ENCODE measurements at places on chromosomes 16 and 17. TPM values are rescaled to one million over a fixed set of nuclear protein-coding genes. Genes with fewer than 3 reads are reported as not detected.
A peak's percentile ranks its signal among the peaks of the same experiment; 100 is the strongest.

- DNase-seq = no peak
Observed at GRCh38 chr16:77767211-77767610, 21.2 kb upstream of the VAT1L start.

DNA sequence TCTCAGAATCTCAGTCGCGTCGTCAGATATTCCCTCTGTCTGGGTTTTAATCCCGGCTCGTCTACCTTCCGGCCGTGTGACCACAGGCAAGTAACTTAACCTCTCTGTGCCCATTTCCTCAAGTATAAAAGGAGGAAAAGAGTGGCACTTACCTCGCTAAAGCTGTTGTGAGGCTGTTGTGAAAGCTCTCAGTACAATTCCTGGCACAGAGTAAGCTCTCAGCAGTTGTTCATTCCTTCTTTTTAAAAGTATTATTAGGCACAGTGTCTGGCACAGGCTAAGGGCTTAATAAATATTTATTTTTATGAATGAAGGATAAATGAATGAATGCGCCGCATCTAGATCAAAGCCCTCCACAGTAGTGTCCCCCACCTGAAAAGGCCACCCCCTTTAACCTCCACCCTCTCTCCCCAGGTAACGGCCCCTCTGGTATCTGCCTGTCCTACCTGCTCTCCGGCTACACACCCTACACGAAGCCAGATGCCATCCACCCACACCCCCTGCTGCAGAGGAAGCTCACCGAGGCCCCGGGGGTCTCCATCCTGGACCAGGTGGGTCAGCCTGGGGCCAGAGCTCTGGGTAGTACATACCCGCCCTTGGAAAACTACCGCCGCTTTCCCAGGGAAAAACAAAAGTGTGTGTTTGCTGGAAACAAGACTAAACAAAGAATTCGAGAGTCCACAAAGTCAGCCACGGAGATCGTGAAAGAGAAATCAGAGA lies 6.0 kb downstream of the OSGIN1 start:
- no peak for DNase-seq

GRCh38 chr17:72618001-72618509 lies 474.4 kb downstream of the SLC39A11 start:
- DNase-seq = peak; percentile 99

PPY gene
- polyA plus RNA-seq = 0.34 TPM

ASIC2 gene
- polyA plus RNA-seq = 9.3 TPM
